Caudate nucleus (tissue), 63 donors: ENCODE measurements at places on chromosomes 2 and 18.

- no peak for DNase-seq
Observed at GRCh38 chr2:145277922-145278321, 758.0 kb upstream of the ZEB2 start.

GRCh38 chr2:132671151-132671835 lies 1.3 kb upstream of the LYPD1 start:
- DNase-seq = no peak

DNA sequence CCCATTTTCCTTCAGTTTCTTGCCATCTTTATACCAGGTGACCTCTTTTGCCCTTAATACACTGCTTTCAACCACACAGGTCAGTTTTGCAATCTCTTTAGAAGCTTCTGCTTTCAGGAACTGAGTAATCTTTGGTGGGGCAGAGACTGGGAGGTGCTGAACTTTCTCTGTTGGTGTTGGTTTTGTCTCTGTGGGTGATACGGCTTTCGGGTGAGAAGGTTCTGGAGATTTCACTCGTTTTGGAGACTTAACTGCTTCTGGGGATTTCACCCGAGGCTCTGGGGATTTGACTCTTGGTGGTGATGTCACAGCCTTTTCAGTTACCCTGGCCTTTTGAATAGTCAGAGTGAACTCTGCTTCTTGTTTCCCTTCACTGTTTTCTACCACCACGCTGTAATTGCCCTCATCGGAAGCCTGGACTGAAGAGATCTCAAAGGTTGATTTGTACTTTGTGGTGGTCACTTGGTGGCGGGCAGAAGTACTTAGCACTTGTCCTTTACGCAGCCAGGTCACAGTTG lies 50.4 kb downstream of the PLEKHA3 start:
- DNase-seq = no peak

DNA sequence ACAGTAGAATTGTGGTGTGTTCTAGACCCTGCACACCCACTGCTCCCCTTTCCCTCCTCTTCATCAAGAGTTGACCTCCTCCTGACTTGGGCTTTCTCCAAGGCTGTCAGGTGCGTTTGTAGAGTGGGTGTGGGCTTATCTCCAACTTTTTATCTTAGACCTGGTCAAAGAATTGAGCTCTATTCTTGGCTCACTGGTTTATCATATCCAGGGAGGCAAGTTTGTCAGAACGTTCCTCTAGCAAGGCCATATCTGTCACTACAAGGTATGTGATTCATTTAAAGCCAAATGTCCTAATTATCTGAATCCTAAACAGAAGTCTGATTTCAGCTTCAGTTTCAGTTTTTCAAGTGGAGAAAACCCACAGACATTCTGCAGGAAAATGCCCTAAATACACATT lies 117.1 kb upstream of the MGAT5 start:
- no peak for DNase-seq

DNA sequence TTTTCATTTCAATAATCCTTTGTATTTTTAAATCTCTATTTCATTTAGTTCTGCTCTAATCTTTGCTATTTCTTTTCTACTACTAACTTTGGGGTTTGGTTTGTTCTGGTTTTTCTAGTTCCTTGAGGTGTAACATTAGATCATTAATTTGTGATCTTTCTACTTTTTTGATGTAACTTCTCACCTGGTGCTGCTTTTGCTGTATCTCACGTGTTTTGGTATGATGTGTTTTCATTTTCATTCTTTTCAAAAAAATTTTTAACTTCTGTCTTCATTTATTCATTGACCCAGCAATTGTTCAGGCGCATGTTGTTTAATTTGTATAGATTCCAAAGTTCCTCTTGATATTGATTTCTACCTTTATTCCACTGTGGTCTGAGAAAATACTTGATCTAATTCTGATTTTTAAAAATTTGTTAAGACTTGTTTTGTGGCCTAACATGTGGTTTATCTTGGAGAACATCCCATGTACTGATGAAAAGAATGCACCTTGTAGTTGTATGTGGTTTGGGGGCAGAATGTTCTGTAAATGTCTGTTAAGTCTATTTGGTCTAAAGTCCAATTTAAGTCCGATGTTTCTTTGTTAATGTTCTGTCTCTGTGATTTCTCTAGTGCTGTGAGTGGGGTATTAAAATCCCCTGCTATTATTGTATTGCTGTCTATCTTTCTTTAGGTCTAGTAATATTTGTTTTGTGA lies 17.3 kb upstream of the MALT1 start:
- no peak for DNase-seq

- DNase-seq = no peak
Observed at GRCh38 chr18:46736135-46736534, 20.7 kb downstream of the ST8SIA5 start.

GRCh38 chr2:2704428-2705090 lies 373.5 kb upstream of the MYT1L start:
- no peak for DNase-seq

DNA sequence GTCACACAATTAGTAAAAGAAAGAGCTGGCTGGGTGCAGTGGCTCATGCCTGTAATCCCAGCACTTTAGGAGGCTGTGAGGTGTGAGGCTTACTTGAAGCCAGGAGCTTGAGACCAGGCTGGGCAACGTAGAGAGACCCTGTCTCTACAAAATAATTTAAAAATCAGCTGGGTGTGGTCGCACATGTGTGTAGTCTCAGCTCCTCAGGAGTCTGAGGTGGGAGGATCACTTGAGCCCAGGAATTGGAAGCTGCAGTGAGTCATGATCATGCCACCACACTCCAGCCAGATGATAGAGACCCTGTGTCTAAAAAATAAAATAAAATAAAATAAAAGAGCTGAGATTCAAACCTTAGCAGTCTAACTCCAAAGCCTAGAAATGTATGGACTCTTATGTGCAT lies 39.0 kb upstream of the NEDD4L start:
- DNase-seq = no peak

DNA sequence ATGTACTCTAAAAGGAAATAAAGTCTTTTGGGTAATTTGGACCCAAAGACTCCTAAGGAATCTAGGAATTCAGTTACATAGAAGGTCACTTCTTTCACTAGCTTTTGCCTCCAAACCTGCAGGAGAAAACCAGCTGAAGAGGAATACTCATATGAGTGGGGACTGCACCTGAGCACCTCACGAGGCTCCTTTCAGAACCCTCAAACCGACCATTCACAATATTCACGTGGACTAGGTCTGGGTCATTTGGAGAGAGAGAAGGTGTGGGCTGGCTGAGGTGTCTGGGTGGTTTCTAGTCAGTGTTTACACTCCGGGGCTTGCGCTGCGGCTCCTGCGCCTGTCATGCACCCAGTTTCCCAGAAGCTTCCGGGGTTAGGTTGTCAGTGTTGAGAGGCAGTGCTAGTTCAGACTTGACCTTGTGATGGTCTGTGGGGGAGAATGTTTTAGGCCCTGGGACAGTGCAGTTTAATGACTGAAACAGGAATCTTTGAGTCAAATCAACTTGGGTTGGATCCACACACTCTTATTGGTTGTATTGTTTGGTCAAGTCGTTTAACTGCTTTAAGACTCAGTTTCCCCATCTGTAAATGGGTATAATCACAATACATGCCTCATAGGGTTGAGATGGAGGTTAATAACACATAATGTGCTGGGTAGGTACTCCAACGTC lies 78.4 kb downstream of the LIMS1 start:
- no peak for DNase-seq

DNA sequence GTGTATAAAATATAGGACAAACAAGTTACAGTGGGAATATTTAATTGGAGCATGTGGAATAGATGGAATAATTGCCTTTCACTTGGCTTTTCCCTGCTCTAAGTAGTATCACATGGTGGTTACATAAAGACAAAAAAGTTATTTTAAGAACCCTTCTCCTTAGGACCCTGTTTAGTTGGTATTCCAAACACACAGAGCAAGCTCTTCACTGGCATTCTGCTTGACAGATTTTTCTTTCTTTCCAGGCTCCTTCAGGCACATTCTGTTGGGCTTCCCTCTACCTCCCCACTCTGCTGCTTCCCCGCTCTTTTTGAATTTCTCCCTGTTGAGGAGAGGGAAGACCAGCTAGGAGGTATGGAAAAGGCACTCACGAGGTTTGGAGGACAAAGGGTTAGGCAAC lies 29.0 kb upstream of the DARS1 start:
- DNase-seq = no peak

DNA sequence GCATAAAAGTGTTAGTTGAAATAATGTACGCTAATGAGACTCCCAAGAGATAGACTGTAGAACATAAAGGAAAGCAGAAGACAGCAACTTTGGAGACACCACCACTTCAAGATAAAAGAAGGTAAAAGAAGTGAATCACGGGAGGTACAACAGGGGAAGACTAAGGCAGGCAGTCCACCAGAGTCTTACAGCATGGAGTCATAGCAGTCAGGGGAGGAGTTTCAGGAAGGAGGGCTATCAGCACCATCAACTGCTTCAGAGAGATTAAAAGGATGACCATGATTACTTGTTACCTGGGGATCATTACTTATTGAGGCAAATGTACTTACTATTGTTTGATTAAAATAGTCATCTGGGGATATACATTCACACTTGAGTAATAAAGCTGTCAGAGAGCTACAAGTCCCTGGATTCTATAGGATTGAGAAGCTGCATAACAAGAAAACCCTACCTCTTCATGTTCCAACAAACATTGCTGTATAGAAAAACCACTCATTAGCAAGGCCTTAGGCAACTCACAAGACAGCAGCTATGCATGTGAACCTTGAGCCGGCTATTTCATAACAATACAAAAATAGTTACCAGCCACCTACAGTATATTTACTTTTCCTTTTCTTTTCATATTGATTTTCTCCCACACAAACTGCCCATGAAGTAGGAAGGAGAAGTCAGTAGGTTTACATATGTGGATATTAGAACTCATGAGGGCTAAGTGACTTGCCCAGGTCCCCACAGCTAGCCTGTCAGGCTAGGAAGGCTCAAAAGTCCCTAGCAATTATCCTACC lies 101.7 kb downstream of the PDE11A start:
- no peak for DNase-seq

DNA sequence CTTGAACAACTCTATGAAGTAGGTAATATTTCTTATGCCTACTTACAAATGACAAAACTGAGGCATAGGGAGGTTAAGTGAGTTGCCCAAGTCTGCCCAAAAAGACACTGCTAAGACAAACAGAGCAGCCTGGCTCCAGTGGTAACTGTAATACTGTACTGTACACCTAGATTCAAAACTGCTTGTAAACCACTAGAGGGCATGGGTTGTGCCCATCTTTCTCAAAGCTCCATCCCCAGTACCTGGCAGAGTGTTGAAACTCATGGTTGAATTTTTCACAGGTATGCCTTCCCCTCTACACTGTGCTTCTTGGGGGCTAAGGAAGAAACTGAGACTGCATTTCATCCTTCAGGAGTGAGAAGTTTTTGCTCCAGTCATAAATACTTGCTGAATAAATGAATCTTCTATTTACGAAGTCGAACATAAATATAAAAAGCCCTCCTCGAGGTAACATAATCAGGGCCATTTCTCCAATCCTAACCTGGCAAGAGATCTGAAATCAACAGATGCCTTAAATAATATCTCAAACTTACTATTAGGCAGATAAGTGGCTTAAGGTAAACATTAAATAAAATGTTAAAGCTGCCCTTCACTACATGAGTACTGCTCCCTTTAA lies 2.0 kb downstream of the PPP4R1 start:
- no peak for DNase-seq

- no peak for DNase-seq
Observed at GRCh38 chr2:191968120-191968519, 121.2 kb upstream of the CAVIN2 start.

DNA sequence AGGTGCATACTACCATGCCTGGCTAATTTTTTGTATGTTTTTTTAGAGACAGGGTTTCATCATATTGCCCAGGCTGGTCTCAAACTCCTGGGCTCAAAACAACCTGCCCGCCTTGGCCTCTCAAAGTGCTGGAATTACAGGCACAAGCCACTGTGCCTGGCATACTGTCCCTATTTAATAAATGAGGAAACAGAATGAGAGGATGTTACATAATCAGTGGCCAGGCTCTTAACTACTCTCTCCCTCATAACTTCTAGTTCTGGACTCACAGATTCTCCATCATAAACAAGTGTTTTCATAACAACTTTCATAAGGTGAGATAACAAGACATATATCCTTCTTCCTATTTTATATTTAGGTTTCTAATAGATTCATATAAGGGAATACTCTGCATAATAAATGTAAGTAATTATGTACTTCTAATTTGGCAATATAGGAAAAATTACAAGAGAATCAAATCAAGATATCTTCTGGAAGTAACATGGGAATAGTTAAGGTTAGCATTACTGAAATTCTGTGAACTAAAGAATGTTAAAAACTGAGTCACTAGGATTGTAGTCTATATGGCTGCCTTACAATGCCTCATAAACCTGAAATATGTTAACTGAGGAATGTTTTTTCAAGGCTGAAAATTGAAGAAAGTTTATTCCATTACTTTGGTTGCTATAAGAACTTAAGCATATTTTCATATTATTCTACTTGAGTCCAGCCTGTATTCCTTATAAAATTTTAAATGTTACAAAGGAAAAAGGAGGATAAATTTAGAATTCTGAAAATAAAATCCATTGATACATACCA lies 71.3 kb downstream of the SLC25A12 start:
- no peak for DNase-seq

DNA sequence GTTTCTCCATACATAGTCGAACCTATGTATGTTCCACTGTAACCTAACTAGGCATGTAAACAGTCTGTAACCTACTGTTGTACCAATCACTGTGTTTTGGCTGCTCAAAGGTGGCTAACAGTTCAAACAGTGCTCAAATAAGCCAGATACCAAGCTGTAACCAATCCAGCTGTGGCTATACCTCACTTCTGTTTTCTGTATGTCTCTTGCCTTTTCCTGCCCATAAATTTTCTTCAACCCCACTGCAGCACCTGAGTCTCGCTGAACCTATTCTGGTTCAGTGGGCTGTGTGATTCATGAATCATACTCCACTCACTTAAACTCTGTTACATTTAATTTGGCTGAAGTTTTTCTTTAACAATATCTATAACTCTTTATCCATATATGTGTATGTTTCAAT lies 340.7 kb downstream of the LPIN1 start:
- DNase-seq = no peak

DNA sequence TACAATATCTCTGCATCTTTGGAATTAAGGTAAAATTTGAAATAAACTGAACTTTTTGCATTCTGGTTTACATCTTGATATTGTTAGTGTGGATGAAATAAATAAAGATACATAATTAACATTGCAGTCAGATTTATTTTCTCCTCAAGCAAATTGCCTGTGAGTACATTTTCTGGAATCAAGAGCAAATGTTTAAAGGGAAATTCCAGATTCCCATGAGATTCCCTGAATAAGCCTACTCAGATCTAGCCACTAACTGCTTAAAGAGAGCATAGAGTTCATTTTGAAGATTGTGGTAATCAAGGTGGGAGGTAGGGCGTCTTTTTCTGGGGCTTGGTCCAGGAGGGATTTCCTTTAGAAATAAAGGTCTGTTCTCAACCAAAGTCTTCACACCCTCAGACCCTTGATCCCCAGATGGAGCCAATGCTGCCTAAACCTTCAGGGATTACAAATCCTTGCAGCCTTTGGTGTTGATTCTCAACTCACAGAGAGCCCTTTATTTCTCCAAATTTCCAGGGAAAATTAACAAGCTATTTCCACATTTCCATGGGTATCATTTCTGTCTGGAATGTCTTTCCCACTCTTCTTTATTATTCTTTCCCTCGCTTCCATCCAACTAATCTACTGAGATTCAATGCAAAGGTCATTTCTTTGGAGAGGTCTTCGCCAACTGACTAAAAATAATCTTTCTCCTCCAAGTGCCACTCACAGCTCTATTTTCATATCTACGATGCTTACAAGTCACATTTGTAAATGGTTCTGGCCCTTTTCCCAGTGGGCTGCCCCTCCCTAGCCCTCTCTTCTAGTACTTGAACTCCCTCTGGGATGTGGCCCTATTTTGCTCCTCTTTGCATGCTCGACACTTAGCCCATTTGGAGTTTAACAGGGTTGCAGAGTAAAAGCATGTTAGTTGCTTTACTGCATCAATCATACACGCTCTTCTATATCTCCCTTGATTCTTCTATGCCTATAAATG lies 79.8 kb upstream of the SPATS2L start:
- no peak for DNase-seq
